NCI-H1930 (cell line): ENCODE measurements at places on chromosomes 2 and 18.
A peak's percentile ranks its signal among the peaks of the same experiment; 100 is the strongest.

GRCh38 chr2:27992787-27993401 lies 102.4 kb downstream of the BABAM2 start:
- no peak for DNase-seq

GRCh38 chr2:121068851-121069250 lies 216.2 kb downstream of the TFCP2L1 start:
- DNase-seq, result no peak

- peak; percentile 60 for DNase-seq
These were observed 125.8 kb upstream of the TNP1 start for GRCh38 chr2:216985658-216986141.

DNA sequence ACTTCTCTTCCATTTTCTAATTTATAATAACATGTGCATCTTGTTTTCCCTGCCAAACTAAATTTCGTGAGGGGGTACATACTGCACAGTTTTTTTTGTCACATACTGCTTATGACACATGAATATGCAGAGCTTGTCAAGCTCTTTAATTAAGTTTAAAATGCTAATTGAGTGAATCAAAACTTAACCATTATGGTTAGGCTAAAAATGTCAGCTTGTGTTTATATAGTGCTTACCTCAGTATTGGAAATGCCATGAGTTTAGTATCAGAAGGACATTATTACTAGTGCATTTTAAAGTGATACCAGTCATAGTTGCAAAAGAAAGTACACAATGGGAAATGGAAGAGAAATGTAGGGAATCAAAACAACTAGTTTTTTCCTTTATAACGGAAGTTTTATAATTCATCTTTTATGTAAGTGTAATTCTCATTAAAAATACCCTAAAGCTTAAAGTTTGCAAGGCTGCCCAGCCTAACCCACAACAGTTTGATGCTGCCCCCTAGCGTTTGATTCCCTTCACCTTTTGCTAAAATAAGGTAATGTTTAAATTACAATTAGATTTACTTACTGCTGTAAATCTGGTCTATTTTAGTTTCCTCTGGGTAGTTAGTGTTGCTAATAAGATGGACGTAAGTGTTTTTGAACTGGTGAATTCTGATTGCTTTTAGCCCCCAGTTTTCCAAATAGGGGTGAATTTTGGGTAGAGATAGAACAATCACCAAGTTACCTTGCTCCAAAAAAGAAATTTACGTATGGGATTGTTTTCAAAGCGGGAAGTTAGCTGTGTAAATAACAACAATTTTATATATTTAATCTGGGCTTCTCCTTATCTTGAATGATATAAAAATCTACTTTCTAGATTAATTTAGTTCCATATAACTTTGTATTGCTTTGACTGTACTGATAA lies 3.2 kb downstream of the SLC39A10 start:
- no peak for DNase-seq

DNA sequence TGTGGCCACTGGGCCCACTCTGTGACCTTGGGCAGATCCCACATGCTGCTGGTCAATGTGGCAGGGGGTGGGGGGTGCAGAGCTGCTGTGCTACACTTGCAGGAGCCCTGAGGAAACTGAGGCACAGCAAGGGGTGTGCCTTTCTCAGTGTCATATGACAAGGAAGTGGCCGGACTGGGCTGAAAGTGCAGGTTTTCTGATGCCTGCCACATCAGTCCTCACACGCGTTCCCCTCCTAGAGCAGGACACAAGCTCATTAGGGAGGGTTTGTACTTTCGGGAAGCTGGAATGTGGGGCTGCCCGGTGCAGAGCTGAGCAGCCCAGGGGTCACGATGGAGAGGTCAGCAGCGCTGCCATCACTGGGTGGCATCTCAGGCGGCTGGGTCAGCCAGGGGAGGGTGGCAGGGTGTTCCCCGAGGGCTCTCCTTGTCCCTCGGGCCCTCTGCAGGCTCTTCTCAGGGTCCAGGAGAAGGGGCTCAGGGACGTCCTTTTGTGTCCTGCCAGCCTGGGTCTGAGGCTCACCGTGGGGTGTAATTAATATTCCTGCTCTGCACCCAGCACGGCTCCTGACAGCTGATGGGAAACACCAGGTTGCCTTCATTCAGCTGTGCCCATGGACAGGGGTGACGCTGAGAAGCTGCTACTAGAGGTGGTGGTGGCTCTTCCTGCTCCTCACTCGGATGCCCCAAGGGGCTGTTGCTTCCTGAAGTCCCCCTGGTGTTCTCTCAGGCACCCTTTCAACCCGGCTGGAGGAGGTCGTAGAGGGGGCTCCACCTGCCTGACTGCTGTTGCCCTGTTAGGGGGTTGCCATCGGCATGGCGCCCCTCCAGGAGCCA lies 62.1 kb upstream of the HDAC4 start:
- DNase-seq, result no peak

GRCh38 chr2:123073956-123074355 lies 951.1 kb upstream of the CNTNAP5 start:
- DNase-seq, result no peak

DNA sequence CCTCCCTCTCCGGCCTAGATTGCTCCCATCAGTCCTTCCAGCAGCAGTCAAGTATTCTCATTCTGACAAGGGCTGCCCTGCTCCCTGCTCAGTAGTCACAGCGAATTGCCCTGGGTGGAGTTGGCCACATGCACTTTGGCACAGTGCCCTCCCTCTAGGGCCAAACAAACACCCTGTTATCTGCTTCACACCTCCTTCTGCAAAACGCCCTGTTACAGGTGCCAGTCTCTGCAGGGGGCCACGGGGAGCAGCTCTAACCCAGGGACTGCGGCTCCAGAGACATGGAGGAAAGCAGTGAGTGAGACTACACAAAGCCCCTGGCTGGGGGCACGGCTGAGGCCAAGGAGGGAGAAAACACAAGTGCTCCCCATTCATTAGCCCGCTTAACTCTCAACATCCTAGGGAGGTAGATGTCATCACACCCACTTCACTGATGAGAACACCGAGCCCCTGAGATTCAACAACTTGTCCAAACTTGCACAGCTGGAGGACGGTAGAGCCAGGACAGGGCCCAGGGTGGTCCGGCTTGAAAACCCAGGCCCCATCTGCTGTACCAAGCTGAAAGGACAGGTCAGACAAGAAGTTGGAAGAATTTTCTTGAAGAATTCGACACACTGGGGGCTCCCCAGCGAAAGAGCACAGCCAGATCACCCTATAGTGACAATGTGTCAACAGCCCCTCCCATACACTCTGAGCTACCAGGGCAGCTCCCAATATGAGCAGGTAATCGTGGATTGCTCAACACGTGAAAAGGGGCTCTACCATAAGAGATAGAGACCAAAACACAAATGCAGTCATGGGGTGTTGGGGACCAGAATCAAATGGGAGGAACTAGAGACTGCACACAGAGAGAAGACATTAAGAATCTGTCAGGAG lies 8.7 kb upstream of the TFCP2L1 start:
- DNase-seq, result no peak

DNA sequence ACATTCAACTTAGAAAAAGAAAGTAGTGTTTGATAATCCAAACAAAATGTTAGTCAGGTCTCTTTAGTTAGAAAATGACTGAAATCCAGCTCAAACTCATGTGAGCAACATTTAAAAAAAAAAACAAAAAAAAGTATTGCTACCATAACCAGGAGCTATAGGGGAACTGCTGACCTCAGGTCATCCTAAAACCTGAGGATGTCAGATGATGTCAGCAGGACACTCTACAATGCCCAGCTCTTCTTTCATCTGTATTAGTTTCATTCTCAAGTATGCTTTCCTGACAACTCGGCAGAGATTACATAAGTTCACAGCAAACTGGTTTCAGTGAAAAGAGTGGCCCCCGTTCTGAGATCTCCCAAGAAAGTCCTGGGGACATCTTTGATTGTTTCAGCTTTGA lies 4.2 kb upstream of the ESCO1 start:
- DNase-seq, result no peak

- no peak for DNase-seq
These were observed 39.3 kb downstream of the VSNL1 start for GRCh38 chr2:17579605-17580318.

DNA sequence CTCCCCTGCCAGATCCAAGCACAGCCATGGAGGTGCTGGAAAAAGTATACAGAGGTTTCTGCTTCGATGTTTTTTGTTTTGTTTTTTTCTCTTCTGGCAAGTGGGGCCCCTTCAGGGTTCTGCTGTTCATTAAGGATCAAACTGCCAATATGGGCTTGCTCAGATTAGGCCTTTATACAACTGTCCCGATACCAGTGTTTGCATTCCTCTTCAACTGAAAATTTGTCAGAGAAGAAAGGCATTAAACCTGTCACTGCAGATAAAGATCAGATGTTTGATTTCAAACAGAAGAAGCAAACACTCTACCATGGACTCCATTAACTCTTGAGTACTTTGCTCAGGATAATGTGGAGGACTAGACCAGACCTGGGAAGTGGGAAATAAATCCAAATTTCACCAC lies 396.0 kb upstream of the SMIM21 start:
- no peak for DNase-seq
